Posterior cingulate gyrus (tissue), 11 donors: ENCODE measurements at places on chromosomes 3 and 15.

GRCh38 chr15:73344056-73344455 lies 24.7 kb downstream of the HCN4 start:
- no peak for DNase-seq

DNA sequence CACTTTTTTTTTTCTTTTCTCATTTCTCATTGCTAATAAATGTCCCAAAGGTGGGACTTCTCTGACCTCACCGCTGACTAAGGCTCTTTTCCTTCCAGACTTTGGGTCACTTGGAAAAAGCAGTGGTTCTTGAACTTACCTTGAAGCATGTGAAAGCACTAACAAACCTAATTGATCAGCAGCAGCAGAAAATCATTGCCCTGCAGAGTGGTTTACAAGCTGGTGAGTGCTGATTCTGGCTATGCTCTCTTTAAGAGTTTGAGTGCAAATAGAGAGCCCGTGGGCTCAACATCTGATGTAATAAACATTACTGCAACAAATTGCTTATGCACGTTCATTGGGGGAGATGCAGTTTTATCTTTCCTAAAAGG lies 2.0 kb downstream of the BHLHE40 start:
- DNase-seq: no peak

GRCh38 chr15:26670116-26670515 lies 102.8 kb downstream of the GABRB3 start:
- no peak for DNase-seq

DNA sequence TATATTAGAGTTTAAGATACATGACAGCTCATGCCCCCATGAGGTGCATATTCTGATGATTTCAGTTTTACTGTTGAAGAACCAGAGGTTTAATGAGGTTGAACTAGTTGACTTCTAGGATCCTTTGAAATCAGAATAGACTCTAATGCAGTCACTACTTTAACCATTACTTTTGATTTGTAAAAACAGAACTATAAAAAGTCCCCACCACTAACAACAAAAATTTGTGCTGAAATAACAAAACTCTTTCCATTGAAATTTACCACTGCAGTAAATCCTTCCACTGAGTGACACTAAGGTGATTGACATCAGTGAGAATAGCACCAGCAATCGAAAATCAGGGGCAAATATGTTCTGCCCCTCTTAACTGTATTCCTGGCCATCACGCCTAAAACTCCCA lies 214.1 kb downstream of the SHQ1 start:
- no peak for DNase-seq

- DNase-seq: no peak
Measured at GRCh38 chr3:127115691-127116351, 77.1 kb upstream of the PRR23E start.

DNA sequence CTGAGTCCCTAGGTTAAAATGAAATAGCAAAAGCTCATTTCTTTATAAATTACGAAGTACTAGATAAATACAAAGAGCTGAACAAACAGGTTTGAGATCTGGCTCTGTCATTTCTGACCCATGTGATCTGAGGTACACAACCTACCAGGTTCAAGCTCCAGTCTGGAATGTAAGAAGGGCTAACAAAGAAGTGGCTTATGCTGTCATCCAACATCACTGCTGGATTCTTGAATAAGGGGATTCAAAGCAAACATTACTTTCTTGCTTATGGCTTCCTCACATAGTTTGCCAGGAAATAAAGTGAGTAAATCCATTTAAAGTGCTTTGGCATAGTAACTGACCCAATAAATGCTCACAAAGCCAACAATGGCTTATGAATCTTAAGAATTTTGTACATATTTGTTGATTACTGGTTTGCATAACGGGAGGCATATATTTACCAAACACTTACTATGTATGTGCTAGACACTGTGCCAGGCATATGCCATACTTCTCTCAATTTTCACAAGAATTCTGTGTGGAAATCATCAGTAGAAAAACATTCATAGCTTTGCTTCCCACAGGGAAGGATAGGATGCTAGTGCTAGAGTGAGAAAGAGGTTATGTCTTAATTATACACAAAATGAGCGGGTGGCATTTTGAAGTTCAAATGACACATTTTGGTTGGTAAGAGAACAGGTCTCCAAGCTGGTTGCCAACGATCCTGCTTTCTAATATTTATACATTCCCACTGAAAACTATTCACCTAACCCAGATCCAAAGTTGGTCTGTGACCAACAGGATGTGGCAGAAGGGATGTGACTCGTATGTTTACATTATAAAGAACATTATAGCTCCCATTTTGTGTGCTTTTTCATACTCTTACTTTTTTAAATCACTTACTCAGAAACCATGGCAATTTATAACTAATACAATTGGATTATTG lies 38.7 kb upstream of the CSPG5 start:
- DNase-seq: no peak

DNA sequence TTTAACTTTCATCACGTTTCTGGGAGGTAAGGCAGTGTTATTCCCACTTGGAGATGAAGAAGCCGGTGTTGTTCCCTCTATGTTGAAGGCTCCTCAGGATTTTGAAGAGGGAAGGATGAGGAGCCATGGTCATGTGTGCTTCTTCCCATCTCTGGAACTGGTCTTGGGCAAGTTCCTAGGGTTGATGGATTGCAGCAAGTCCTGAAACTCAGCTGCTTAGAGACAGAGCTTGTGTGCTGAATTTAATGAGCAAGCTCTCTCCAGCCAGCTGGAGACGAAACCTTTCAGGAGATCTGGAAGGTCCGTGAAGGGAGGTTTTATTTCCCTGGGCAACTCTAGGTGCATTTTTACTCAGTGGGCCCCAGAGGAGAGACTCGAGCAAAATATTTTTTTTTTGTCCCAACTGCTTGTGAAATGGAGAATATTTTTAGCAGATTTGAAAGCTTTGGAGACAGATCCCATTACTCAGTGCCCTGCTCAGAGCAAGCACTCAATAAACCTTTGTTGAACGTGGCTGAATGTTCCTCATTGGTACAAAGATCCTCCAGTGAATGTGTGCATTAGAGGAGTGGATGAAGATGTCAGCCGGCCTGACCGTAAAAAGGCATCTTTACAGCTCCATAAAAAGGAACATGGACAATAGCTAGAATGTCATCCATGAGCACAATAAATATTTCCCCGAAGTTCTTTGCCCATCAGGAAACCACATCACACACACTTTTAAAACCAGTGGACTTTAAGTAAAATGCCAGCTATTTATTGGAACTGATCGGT lies 55.6 kb upstream of the RGMA start:
- no peak for DNase-seq

DNA sequence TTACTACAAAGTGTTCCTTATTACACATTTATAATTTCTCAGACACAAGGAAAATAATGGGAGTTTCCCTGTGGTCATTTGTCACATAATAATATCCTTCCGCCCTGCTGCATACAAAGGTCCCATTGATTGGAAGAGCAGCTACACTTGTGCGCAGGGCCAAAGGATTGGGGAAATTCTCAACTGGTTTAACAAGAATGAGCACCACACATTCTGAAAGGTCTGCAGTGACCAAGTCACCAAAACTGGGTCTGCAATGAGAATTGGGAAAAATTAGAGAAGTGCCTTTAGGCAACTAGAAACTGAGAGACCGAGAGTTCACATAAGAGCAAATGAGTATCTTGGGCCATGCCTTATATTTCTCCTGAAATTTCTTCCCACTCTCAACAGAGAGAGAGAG lies 98.2 kb upstream of the NR2F2 start:
- no peak for DNase-seq

GRCh38 chr3:43699864-43700263 lies 9.1 kb downstream of the ABHD5 start:
- no peak for DNase-seq

DNA sequence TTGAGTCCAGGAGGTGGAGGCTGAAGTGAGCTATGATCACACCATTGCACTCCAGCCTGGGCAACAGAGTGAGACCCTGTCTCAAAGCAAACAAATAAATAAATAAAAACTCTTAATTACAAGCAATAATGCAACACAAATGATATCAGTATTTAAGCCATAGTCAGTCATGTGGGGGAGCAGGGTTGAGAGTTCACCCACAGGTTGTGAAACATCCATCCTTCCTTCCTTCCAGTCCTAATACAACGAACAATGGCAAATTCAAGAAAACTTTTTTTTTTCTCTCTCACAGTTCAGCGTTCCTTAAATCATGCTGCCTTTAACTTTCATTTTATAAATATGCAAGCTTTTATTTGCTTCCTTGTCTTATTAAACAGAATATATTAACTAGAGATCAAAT lies 24.1 kb downstream of the ZNF592 start:
- no peak for DNase-seq

GRCh38 chr3:13665582-13666226 lies 116.8 kb downstream of the FBLN2 start:
- DNase-seq: no peak

DNA sequence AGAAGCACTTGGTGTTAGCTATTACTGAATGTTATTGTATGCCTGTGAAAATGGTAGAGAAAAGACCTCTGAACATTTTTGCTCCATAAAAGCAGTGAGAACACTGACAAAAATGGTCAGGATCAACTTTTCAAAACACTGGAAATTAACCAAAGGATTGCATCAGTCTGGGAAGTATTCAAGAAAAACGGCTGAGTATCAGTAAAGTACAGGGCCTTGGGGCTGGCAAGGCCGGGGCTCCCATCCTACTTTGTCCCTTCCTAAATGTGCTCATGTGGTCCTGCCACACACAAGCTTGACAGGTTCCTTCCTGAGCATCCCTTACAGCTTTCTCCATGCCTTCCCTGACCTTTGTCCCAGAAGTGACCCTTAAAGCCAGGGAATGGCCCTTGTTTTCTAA lies 84.0 kb downstream of the CFAP20DC start:
- DNase-seq: no peak

DNA sequence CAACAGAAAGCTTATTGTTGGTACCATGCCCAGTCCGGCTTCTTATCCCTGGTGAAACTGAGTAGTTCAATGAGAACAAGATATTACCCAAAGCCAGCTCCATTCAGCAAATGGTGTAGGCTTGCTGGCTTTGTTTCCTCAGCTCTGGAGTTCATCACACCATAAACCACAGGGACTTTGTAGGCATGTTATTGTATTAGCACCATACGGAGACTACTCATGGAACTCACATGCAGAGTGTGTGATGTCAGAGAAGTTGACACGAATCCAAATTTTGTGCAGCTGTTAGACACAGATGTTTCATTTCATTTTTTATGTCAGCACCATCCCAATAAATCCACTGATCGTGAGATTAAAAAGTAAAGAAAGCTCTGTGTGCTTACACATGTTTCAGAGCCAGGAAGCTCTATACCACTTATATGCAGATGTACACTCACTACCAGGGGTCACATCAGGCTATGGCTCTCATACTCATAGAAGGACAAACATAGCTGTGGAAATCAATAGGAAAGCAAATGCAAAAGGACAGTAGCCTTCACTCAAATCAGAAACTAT lies 63.4 kb upstream of the LEKR1 start:
- DNase-seq: no peak

- no peak for DNase-seq
Measured at GRCh38 chr3:50453907-50454306, 49.5 kb downstream of the CACNA2D2 start.

DNA sequence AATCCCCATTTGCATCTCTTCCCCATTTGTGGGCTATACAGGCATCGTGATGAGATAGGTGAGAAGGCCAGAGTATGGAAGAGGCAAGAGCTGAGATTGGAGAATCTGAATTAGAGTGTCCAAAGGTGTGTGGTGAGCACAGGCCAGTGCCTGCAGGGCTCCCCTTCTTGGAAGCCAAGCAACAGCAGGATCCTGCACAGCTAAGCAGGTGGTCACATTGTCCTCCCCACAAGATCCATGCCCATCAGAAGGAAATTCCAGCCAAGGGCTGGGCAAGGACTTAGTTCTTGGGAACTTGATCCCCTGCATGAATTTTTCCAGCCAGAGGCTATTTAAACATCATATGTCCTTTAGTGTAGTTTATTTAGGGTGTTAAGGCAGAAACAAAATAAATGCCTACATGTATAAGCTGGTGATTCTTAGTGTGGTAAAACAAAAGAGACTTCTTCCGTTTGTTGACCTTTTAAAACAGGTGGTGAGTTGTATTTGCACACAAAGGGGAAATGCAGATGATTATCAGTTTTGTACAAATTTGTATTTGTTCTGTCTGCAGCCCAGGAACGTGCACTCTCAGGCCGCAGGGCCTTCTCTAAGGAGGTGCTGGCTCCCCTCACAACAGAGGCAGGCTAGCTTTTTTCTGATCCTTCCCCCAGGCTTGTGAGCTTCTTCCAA lies 110.2 kb downstream of the PLCL2 start:
- DNase-seq: no peak

- DNase-seq: no peak
Measured at GRCh38 chr15:72005483-72005882, 112.5 kb downstream of the MYO9A start.

DNA sequence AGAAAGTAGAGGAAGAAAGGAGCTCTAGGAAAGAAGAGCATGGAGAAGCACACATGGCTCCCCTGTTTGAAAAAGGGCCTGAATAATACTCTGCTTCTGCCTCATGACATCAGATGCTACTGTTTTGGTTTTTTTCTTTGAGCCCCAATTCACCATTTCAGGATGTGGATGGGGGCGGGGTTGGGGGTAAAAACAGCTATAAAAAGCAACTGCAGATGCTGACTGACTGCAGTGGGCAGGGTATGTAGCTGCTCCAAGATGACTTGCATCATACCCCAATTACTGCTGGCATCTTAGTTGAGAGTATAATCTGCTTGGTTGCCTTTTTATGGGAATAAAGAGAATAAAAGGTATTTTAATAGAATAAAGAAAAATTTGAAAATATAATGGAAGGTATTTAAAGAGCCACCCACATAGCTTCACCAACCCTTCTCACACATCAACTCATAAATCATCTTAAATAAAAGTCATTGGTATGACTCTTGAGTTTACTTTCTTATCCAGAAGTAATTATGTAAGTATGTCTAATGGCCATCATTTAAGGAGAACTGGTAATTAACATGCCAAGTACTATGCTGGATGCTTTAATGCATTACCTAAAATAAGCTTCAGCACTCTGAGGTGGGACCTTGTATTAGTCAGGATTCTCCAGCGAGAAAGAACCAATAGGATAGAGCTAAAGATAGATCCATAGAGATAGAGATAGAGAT lies 36.4 kb upstream of the TMEM45A start:
- DNase-seq: no peak

DNA sequence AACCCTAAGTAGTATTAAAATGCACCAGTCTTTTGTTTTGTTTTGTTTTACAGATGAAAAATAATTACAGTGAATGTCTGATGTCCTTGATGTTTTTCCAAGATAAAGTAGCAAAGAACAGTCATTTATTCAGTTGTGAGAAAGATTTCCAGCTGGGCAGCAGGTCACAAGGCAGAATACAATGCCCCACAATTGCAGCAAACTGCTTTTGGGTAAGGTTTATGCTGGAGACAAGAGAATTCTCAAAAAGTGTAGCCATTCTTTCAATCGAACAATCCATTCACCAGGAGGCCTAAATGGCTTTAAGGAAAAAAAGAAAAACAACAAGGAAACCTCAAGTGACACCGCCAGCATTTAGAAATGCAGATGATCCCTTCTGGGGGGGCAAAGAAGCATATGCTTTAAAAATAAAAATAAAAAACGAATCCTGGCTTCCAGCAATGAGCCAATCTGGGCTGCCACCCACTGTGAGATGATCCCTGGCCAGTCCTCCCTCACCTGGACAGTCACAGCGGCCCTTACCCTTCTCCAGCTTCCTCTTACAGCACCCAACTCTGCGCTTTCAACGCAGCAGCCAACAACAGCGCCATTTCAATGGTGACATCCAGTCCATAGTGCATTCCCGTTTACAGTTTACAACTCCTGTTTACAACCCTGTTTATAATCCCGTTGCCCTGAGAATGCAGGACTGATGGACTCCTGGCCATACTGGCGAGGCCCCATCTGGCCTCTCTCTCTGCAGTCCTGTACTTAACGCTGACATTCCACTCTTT lies 25.7 kb upstream of the WNT5A start:
- no peak for DNase-seq

GRCh38 chr15:93233710-93234109 lies 144.7 kb upstream of the RGMA start:
- DNase-seq: no peak
